ENCODE measurements at places on chromosomes 3 and 15. TPM values are rescaled to one million over a fixed set of nuclear protein-coding genes. Genes with fewer than 3 reads are reported as not detected.

SAXO2 gene
- not detected for total RNA-seq

GREM1 gene
- 58.2 TPM for total RNA-seq

ACP3 gene
- total RNA-seq, result not detected

CPA3 gene
- not detected for total RNA-seq

ULK4 gene
- 11.7 TPM for total RNA-seq

CLDN11 gene
- 111 TPM for total RNA-seq

CAV3 gene
- total RNA-seq, result not detected

C3orf20 gene
- not detected for total RNA-seq

TGFBR2 gene
- 726 TPM for total RNA-seq

CACNA2D2 gene
- 0.10 TPM for total RNA-seq

ROBO2 gene
- total RNA-seq, result not detected

SLCO2A1 gene
- total RNA-seq, result 2.2 TPM

AQP9 gene
- not detected for total RNA-seq

FMN1 gene
- total RNA-seq, result 1.3 TPM

CYP1A2 gene
- total RNA-seq, result not detected

ZNF860 gene
- 1.2 TPM for total RNA-seq

NDN gene
- 63.3 TPM for total RNA-seq

COL8A1 gene
- 187 TPM for total RNA-seq

PPIP5K1 gene
- total RNA-seq, result 10.8 TPM

GP5 gene
- total RNA-seq, result 0.29 TPM

All from glomerular endothelial cell (primary cell).